Motor neuron (in vitro differentiated cells): ENCODE measurements at places on chromosomes 12 and 14. TPM values are rescaled to one million over a fixed set of nuclear protein-coding genes. Genes with fewer than 3 reads are reported as not detected.

DNA sequence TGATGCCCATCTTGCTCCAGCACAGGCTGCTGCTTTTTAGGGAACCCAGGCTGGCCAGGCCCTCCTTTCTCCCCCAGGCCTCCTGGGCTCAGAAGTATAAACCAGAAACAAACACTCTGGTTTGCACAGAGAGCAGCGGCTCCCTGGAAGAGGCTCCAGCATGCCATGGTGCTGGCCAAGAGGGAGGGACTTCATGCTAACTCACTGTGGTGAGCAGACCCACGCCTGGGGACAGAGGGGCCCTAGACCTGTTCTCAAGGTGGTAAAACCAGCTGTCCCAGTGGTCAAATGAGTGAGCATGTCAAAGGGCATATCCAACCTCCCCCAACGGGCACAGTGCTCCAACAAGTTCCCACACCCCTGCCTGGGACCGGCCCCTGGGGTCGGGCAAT is 15.5 kb downstream of the BCL11B start:
- no peak for ATAC-seq

DNA sequence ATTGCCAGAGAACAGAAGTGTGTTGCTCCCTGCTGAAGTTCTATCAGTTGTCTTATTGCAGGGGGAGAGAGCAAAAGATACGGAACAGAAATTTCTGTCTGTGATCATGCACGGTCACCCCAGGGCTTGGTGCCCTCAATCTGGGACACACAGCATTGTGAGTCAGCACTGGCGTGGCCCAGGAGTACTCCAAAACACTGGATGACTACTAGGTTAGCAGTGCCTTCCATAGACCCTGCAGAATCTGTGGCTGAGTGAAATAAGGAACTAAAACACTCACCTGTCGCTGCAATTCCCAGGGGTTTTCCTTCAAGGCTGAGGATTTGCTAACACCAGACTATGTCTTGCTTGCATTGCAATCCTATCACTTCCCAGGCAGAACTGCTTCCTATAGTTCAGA is 165.5 kb downstream of the ANO6 start:
- ATAC-seq: no peak

- ATAC-seq: peak; percentile 60
These were observed 38.9 kb downstream of the RASSF8 start for GRCh38 chr12:25997201-25997963.

- no peak for ATAC-seq
These were observed 237.1 kb downstream of the SLC41A2 start for GRCh38 chr12:104721039-104721405.

DNA sequence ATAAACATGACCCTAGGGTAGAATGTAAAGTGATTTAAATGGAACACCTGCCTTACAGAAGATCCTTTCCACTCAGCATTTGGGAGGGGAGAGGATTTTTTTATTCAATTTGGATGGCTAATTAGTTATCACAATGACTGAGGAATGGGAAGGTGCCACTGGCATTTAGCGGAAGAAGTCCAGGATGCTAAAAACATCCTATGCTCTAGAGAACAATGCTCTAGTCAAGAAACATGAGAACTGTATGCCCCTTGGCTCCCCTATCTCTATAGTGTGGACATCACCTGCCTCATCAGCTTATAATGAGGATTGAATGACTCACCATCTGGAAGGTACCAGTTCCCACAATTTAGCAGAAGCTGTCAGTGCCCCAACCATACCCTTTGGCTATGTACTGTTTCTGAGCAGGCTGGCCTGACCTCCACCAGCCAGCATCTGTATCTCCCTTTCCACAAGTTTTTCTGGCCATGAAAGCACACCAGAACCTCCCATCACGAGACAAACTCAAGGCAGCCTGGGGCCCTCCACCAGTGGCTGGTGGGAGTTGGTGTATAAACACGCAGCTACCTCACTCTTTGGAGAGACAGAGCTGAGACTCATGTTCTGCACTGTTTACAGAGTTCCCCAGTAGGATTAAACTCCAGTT is 109.7 kb upstream of the VASH1 start:
- no peak for ATAC-seq

DNA sequence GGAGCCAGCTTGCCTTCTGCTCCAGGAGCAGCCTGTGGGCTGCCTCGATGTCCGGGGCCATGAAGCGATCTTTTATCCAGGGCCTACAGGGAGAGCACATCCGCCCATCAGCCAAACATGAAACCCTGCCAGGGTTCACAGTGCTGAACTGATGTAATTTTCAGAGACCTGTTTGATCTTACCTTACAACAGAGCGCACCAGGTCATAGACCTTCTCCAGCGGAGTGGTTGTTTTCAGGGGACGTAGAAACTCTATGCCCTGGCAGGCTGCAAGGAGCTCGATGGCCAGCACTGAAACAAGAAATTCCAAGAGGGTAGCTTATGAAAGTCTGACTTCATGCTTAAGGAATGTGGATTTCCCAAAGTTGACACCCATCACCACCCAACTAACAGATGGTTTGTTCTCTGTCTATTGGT is 19.7 kb downstream of the HAL start:
- peak; percentile 81 for ATAC-seq

GRCh38 chr12:122793685-122794106 is 19.3 kb downstream of the CCDC62 start:
- ATAC-seq: peak; percentile 83

DNA sequence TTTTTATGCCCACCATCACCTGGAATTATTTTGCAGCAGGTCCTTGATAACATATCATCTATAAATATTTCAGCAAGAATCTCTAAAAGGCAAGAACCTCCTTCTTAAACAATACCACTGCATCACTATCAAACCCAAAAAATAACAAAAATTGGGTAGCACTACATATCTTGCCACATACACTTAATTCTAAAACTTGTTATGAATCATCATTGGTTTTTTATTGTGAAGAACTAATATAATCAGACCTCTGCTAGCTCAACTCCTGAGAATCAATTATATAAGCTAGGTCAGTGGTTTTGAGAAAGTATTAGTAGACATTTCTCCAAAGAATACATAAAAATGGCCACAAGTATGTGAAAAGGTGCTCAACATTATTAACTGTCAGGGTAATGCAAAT is 23.8 kb downstream of the SLC38A1 start:
- ATAC-seq: no peak

- no peak for ATAC-seq
These were observed 13.3 kb upstream of the NYNRIN start for GRCh38 chr14:24385524-24385923.

DNA sequence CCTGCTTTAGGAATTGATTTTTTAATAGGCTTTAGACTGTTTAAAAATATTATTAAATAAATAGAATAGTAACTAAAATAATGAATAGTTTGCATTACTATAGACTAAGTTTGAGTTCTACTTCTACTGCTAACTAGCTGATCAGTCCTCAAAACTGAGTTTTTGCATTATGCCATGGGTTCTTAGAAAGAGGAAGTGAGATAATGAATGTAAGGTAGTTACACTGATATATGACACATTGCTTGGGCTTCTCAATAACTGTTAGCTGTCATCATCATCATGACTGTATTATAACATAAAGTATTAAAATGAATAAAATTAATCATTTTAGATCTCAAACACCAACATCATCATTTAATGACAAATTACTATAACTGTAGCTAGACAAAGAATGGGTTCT is 949.7 kb downstream of the TRHDE start:
- no peak for ATAC-seq

The NRXN3 gene
- 15.2 and 16.7 TPM in 2 replicates for total RNA-seq

The GLIPR1L1 gene
- total RNA-seq: not detected in 2 replicates

The FOXN4 gene
- 0.23 TPM in 1 of 2 replicates, not detected in the other for total RNA-seq

The PPP4R3A gene
- total RNA-seq: 67.6 and 77.5 TPM in 2 replicates
